Stimulated activated CD4-positive, alpha-beta T cell treated with anti-CD3 and anti-CD28 coated beads, TNF-alpha, amount 100 ng/mL, for 1 hour (primary cell): ENCODE measurements at places on chromosomes 1 and 21.

GRCh38 chr1:224914292-224914900 lies 15.1 kb upstream of the DNAH14 start:
- no peak for DNase-seq

DNA sequence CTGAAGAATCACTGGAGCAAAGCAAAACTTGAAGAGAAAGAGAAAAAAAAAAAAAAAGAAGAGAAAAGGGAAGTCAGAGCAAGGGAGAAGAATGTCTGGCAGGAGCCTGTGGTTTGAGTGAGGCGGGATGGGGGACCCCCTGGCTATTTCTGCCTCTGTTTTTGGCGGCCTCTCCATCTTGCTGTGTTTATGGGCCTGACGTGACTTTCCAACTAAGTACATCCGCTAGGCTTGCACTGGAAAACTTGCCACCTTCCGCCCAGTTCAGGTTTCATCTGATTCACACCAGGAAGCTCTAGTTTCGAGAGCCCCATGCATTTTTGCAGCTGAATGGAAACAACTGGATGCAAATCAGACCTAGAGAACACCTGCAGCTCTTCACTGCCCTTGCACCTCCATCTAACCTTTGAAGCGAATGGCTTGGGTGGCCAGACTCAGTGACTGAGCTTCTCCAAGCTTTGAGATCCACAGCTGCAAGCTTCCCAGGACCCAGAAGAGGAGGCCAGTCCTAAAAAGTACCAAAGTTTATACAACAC lies 28.0 kb downstream of the TBX15 start:
- no peak for DNase-seq

GRCh38 chr21:20010691-20011200 lies 987.5 kb upstream of the NCAM2 start:
- no peak for DNase-seq

GRCh38 chr1:118204648-118205047 lies 19.6 kb upstream of the SPAG17 start:
- no peak for DNase-seq

DNA sequence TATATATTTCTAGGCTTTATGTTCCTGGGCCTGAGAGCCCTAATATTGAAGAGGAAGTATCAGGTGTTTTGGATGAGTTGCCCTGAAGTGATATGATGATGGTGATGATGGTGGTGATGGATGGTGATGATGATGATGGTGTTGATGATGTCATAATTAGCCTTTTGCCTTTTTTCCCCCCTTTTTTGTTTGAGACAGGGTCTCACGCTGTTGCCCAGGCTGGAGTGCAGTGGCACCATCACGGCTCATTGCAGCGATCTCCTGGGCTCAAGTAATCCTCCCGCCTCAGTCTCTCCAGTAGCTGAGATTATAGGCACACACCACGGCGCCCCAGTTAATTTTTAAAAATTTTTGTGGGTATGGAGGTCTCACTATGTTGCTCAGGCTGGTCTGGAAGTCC lies 76.5 kb downstream of the CNST start:
- DNase-seq: no peak

- no peak for DNase-seq
These were observed 70.1 kb upstream of the EDEM3 start for GRCh38 chr1:184824691-184825323.

- no peak for DNase-seq
These were observed 32.2 kb upstream of the MED18 start for GRCh38 chr1:28296401-28297261.
